ENCODE measurements at places on chromosomes 11 and 22. TPM values are rescaled to one million over a fixed set of nuclear protein-coding genes. Genes with fewer than 3 reads are reported as not detected.

Gene MOV10L1
- 0.12 TPM for total RNA-seq

Gene SAMM50
- 37.2 TPM for total RNA-seq

Gene OR5T2
- not detected for total RNA-seq

Gene PRR14L
- 36.9 TPM for total RNA-seq

Gene NXPE1
- not detected for total RNA-seq

Gene HBG2
- total RNA-seq = not detected

Gene MMP7
- 23.7 TPM for total RNA-seq

DNA sequence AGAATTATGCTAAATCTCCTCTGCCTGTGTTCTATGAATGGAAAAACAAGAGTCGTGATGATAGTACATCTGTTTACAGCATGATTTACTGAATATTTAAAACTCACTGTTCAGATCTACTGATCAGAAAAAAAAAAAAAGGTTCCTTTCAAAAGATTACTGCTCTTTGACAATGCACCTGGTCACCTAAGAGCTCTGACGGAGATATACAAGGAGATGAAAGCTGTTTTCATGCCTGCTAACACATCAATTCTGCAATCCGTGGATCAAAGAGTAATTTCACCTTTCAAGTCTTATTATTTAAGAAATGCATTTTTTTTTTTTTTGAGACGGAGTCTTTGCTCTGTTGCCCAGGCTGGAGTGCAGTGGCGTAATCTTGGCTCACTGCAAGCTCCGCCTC is 30.7 kb downstream of the CLTCL1 start:
- ATAC-seq = no peak

DNA sequence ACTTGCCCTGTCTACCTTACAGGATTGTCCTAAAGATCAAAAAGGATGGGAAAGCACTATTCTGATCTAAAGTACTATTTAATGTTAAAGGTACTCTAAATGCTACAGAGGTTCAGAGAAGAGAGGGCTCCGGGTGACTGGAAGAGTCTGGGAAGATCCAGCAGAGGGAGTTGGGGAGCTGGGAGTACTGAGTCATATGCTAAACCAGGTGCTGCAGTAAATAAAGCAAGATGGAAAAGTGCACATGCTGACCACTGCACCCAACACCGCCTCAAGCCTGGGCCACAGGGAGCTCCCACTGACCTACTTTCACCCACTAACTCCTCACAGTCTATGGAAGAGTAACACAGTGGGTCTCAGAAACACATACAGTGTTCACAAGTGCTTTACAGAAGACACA is 49.3 kb downstream of the WT1 start:
- ATAC-seq = peak; percentile 48

DNA sequence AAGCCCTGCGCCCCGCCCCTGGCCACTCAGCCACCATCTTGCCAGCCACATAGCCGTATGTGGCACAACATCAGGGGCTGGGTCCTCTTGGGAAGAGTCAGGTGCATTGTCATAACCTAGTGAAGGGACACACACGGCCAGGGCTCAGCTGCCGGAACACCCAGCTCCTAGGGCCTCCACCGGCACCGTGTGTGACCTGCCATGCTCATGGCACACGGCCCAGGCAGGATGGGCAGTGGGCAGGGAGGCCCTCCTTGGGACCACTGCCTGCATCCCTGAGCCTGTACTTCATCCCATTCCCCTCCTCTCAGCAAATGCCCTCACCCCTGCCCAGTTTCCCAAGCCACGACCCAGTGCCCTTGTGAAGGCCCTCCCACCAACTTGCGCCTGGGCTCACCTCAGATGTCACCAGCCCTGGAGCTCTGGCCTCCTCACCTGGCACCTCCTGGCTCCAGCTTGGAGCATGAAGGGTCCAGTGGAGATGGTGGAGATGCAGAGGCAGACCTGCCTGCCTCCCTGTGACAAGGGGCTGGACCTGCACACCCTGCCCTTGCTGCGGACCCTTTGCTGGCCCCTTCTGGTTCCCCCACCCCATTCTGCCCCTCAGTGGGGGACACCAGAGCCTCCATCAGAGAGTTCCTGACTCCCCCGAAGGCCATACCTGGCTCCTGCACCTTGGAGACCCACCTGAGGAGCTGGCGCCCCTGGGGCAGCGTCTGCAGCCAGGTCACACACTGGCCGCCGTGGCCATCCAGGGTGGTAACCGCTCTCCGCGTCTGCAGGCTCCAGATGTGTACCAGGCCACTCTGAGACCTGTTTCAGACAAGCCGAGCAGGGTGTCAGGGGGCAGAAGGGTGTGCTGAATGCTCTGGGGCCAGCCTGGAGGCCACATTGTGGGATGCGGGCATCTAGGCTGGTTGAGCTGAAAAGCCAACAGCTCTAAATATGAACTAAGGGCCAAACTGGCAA is 34.5 kb downstream of the GNB1L start:
- no peak for ATAC-seq

- peak; percentile 21 for ATAC-seq
These were observed 46.4 kb downstream of the CD82 start for GRCh38 chr11:44611687-44612434.

GRCh38 chr22:23403720-23404688 is 176.1 kb downstream of the IGLL1 start:
- ATAC-seq = no peak

- peak; percentile 33 for ATAC-seq
These were observed 52.2 kb downstream of the IRAG1 start for GRCh38 chr11:10641177-10641911.

DNA sequence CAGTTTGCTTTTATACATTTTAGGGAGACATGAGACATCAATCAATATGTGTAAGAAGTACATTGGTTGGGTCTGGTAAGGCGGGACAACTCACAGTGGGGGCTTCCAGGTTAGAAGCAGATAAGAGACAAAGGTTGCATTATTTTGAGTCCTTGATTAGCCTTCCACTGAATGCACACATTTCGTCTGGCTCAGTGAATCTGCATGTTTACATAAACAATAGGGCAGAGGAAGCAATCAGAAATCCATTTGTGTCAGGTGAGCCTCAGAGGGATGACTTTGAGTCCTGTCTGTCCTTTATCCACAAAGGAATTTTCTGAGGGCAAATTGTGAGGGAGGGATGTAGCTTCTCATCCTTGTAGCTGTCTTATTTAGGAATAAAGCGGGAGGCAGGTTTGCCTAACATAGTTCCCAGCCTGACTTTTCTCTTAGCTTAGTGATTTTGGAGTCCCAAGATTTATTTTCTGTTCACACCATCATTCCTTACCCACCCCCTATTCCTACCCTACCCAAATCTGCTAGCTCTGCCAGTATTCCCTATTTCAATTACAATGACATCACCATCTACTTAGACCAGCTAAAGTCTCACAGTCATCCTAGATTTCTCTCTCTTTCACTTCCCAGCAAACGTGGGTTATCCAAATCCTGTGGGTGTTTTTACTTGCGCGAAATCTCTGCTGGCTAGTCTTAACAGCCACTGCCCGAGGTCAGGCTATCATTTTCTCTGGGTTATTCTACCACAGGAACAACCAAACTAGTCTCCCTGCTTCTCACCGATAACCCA is 2.9 kb downstream of the SC5D start:
- no peak for ATAC-seq

- ATAC-seq = no peak
These were observed 155.1 kb downstream of the SPON1 start for GRCh38 chr11:14117632-14118031.

DNA sequence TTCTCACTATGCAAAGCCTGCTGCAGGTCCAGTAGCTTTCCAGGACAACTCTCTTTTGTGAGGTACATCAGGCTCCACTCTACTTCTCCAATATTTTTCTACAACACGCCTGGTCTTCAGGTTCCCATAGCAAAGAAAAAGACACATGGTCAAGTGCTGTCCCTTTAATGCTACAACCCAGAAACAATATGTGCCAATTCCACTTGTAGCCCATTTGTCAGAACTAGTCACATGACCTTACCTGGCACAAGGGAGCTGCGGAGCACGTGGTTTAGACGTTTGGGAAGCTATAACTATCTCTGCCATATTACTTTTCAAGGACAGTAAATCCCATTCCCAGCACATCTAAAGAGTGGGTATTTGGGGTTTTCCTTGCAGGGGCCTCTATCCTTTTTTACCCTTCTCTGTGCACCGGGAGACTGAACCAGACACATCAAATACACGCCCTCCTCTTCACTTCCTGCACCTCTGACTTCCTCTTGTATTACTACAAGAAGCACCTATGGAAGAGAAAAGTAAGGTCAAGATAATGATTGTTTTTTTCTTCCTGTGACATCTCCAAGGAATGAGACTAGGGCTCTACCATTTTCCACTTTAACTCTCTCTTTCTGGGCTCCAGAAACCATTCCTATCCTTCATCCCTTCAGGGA is 237.6 kb downstream of the ETS1 start:
- no peak for ATAC-seq

- no peak for ATAC-seq
These were observed 33.6 kb upstream of the CLMP start for GRCh38 chr11:123228496-123229163.

GRCh38 chr22:24170188-24170587 is 11.1 kb upstream of the SUSD2 start:
- no peak for ATAC-seq

GRCh38 chr11:76880314-76880713 is 19.6 kb downstream of the ACER3 start:
- ATAC-seq = no peak

DNA sequence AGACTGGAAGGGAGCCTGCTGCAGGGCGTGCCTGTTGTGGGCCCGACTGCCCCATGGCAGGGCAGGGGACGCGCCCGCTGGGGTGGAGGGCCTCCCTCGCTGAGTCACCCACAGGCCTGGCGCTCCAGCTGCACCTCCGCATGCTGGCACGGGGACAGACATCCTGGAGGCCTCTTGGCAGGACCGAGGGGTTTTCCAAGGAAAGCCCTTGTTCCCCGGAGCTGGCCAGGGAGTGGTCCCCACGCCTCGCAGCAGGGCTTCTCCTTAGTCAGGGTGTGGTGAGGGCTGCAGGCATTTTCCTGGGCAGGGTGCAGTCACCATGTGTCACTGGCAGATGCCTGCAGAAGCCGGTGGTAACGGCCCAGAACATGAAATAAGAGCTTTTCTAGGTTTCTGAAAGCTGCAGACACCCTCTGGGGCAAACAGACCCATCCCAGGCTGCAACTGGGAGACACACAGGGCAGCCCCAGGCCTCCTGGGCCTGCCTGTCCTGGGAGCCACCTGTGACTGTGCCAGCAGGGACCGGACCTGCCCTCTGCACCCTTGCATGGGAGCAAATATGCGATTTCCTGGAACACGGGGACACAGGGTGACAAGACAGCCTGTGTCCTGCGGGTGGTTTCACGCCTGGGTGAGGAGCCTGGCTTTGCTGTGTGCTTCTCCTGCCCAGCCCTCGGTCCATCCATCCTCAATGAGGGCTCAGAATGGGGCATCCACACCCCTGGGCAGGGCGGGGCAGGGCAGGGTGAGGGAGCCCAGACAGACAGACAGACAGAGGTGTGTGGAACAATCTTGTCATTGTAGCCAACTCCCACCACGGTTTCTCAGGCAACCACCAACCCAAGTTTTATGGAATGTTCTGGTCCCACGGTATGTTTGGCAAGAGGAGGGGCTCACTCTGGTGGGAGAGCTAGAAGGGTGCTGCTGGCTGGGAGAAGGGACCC is 43.2 kb upstream of the FADD start:
- peak; percentile 92 for ATAC-seq

- no peak for ATAC-seq
These were observed 170.2 kb downstream of the BUD13 start for GRCh38 chr11:116602637-116602942.

GRCh38 chr11:16603890-16604793 is 134.3 kb upstream of the C11orf58 start:
- ATAC-seq = peak; percentile 17

DNA sequence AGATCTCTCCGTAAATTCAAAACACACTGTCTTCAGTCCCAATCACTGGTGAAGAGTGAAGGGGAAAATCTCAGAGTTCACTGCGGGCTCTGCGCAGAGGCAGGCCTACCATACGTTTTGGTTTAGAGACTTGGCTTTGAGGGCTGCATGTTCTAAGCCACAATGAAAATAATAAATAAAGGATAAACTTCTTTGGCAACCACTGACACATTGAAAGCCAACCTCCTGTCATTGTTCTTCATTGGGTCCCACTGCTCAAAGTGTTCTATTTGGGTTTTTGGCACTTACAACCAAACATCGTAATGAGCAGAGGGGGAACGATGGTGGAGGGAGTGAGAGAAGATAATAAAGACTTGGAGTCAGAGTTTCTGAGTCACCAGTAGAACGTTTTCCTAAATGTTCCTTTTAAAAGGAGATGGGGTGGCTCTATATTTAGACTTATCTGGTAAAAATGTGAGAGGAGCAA is 472.9 kb downstream of the SOX6 start:
- no peak for ATAC-seq

DNA sequence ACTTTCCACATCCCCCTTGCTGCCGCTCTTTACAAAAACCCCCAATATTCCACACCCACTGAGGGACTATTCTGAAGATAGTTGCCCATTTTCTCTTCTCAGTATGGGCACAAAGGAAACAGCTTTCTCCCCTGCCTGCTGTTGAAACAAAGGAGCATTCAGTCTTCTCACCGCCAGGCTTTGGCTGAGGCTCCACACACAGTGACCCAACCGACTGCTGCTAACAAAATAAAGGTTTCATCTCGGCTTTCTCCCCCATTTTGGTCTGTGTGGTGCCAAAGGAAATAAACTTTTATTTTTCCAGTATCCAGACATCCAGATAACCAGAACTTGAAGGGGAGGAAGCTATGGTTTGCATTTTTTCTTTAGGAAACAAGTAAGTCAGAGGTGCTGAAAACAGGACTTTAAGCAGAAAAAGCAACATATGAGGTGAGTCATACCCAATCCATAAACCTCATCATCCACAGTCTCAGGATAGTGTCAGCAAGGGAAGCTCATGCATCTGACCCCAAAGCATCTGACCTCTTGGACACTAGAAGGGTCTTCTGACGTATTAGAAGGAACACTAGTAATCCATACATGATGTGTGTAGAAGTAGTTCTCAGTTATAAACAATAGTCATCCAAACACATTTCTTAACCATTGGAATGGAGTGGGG is 6.4 kb downstream of the CLMP start:
- no peak for ATAC-seq

GRCh38 chr11:121300313-121300971 is 7.9 kb downstream of the SC5D start:
- no peak for ATAC-seq

DNA sequence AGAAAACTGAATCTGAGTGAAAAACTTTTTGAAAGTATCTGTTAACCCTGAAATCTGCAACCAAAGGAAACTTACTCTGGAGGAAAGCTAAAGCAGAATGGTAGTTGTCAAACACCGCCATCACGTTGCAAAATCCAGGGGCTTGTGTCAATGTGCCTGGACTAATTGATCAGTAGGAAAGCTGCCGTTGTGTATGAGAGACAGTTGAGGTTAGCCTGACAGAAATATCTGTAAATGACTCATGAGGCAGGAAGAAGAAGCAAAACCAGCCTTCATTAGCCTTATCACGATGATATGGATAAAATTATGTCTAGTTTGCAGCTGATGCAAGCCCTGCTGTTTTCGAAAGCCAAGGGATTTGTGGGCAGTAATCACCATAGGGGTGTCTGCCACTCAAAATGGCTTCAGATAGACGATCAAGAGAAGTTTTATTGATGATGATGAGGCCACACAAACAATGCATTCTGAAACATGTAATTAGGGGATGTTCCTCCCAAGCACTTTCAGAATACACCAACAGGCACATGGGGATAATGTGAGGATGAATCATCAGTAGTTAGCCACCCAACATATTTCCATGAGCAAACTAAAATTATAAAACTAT is 8.9 kb downstream of the SCGB1A1 start:
- no peak for ATAC-seq

- no peak for ATAC-seq
These were observed 59.4 kb downstream of the PKNOX2 start for GRCh38 chr11:125223901-125224361.

GRCh38 chr11:11807811-11808782 is 33.7 kb upstream of the USP47 start:
- ATAC-seq = no peak

- no peak for ATAC-seq
These were observed 344.7 kb downstream of the BUD13 start for GRCh38 chr11:116427903-116428637.

Data from esophagus mucosa (tissue), 1 donor.